NCI-H1105 (cell line): ENCODE measurements at places on chromosomes 7 and 10.

DNA sequence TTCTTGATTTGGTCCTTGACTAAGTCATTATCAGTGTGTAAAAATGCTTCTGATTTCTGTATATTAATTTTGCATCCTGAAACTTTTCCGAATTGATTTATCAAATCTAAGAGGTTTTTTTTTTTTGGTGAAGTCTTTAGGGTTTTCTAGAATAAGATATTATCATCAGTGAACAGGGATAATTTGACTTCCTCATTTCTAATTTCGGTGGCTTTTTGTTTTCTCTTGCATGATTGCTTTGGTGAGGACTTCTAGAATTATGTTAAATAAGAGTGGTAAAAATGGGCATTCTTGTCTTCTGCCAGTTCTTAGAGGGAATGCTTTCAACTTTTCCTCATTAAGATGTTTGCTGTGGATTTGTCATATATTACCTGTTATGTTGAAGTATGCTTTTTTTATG, 170.5 kb downstream of the CCDC7 start:
- no peak for DNase-seq

DNA sequence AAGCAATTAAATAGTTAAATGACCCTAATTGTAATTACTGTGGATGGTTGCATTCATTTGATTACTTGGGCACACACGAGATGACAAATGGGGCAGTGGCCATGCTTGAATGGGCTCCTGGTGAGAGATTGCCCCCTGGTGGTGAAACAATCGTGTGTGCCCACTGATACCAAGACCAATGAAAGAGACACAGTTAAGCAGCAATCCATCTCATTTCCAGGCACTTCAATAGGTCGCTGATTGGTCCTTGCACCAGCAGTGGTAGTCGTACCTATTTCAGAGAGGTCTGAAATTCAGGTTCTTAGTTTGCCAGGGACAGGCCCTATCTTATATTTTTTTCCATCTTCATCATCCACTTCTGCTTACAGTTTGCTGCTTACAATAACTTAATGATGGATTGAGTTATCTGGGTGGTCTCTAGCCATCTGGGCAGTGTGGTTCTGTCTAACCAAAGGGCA, 8.3 kb downstream of the PCBD1 start:
- peak; percentile 61 for DNase-seq

- no peak for DNase-seq
Measured at GRCh38 chr10:132346806-132347205, 14.8 kb downstream of the LRRC27 start.

- no peak for DNase-seq
Measured at GRCh38 chr7:135098391-135098790, 49.5 kb upstream of the TMEM140 start.

GRCh38 chr7:91198371-91198770, 65.9 kb upstream of the FZD1 start:
- no peak for DNase-seq

DNA sequence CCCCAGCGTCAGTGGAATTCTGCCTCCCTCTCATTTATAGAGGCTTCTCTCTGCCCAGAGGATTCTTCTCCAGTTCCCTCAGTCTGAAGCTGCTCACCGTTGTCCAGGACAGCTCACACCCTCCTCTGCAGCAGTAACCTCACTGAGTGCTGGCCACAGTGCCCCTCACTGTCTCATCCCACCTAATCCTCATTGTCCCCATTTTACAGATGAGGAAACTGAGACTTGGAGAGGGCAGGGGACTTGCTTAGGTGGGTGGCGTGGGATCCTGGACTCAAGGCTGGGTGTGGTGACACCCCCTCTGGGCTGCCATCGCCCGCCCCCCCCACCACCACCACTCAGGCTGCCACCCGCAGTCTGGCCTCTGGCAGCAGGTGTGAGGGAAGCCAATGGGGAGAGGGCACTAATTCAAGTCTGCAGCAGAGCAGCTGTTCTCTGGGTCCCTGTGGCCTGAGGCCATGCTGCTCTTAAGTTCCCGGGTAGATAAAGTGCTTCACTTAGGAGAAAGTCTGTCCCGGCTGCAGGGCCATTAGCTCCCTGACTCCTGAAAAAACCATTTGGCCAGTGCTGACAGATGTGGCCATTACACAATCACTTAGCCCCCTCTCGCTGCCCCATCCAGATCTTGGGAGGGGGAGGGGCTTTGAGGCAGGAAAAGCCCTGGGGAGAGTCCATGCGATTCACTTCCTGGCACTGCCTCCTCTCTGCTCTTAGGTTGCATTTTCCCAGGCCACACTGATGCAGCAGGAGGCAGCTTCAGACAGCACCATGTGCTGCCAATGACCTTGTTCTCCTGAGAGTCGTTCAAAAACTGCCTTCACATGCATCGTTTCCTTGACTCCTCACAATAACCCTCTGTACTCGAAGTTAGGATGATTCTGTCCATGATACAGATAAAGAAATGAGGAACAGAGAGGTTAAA, 36.3 kb downstream of the DRGX start:
- DNase-seq = no peak

DNA sequence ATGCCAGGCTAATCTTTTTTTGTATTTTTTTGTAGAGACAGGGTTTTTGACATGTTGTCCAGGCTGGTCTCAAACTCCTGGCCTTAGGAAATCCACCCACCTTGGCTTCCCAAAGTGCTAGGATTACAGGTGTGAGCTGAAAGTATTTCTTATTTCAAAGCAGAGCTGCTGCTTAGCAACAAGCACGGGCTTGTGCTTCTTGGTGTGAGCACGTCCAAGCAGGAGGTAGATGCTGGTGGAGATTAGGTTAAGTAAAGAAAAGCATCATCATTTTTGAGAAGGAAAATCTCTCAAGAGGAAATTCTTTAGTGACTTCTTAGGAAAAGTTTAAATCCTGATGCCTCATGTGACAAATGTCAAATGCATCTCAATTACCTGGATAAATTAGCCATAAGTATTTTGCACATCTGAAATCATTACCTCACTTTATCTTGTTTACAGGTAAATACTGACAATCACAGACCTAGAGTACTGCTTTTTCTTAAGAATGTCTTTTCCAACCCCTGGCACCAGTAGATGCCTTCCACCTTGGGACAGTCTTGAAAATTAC, 431.8 kb upstream of the FZD8 start:
- DNase-seq = no peak

- no peak for DNase-seq
Measured at GRCh38 chr7:138564365-138564764, 104.3 kb downstream of the TRIM24 start.

DNA sequence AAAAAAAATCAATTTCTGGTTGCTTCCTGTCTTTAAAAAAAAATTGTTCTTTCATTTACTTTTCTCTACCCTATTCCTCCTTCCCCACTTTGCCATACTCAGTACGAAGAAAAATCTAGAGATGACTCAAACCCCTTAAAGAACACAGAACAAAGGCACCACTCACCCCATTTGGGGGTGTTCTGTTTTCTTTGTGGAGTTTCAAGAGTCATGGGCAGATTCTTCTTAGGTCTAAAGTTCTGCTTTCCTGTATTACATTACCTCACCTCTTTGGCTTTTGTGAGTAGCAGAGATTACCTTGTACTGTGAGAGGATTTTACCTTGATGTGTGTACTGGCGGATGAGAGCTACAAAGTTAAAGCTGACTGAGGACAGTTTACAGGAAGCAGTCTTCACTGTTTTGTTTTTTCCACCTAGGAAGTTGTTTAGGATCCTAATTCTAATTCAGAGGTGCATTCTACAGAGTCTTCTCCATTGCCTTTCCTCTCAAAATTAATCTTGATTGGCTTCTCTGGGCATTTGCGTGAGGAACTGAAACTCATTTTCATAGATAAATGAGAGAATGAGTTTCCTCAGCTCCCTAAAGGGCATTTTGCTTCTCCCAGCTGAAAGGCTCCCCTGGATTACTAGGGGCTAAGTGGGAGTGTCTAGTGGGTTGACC, 20.7 kb downstream of the AVL9 start:
- no peak for DNase-seq

- no peak for DNase-seq
Measured at GRCh38 chr7:70325509-70326101, 727.3 kb downstream of the AUTS2 start.
